Upper lobe of right lung (tissue), 1 donor: ENCODE measurements at places on chromosomes 5 and 9. TPM values are rescaled to one million over a fixed set of nuclear protein-coding genes. Genes with fewer than 3 reads are reported as not detected.

- H3K27me3 ChIP-seq: no peaks in the 10 kb centered on the region
- no peaks in the 10 kb centered on the region for H3K36me3 ChIP-seq
- no peak for DNase-seq
Measured at GRCh38 chr5:89303033-89303480, 420.1 kb upstream of the MEF2C start.

- H3K36me3 ChIP-seq: no peaks in the 10 kb centered on the region
- H3K4me3 ChIP-seq: no peak overlapping the region
- H3K27me3 ChIP-seq: no peaks in the 10 kb centered on the region
- no peak overlapping the region for H3K27ac ChIP-seq
- no peaks in the 10 kb centered on the region for H3K4me1 ChIP-seq
Measured at GRCh38 chr9:27293996-27294395, 3.0 kb downstream of the EQTN start.

The TMEM215 gene
- not detected for total RNA-seq

The OLFM1 gene
- total RNA-seq: 26.0 TPM

DNA sequence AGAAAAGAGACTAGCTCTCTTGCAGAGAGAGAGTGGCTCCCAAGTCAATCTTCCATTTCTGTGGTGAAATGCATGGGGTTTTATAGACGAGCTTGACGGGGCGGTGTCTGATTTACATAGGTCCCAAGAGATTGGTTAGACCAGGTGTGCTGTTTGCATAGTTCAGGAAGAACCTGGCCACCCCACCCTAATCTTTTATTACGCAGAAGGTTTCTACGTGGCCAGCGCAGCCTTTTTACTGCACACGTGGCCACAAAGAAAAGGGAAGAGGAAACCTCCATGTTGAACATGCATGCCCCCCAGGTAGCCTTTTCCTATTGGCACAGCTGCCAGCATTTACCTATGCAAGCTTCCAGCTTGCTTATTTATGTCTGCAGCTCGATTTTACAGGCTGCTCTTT, 92.1 kb downstream of the CAVIN4 start:
- H3K4me3 ChIP-seq: no peak overlapping the region
- H3K36me3 ChIP-seq: no peaks in the 10 kb centered on the region
- H3K4me1 ChIP-seq: no peaks in the 10 kb centered on the region
- H3K27me3 ChIP-seq: no peaks in the 10 kb centered on the region
- no peak for DNase-seq
- no peak overlapping the region for H3K27ac ChIP-seq

The KCNV2 gene
- not detected for total RNA-seq
